GF-D8 (cell line): ENCODE measurements at places on chromosomes 3 and 15.

- no peak for DNase-seq
These were observed 81.6 kb downstream of the HERC1 start for GRCh38 chr15:63752075-63752684.

DNA sequence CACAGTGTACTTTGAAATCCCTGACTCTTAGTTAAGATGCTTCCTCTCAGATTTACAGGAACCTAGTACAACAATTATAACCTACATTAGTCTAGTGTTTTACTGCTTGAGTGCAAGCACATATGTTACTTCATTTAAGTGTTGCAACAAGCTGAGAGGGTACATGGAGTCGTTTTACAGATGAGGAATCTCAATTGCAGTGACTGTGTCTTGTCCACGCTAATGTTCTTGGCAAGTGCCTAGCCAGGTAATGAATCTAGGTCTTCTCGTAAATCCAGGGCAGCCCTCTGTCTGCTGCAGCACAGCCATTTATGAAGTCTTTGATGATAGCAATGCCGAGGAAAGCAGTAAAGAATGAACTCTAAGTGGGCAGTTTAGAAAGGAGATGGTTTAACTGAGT, 384.4 kb upstream of the ARPP21 start:
- DNase-seq: no peak

GRCh38 chr15:75641603-75642002, 1.6 kb upstream of the IMP3 start:
- no peak for DNase-seq

- no peak for DNase-seq
These were observed 109.2 kb upstream of the FHIT start for GRCh38 chr3:61360297-61360965.

GRCh38 chr3:189685860-189686259, 54.7 kb downstream of the TP63 start:
- DNase-seq: no peak

DNA sequence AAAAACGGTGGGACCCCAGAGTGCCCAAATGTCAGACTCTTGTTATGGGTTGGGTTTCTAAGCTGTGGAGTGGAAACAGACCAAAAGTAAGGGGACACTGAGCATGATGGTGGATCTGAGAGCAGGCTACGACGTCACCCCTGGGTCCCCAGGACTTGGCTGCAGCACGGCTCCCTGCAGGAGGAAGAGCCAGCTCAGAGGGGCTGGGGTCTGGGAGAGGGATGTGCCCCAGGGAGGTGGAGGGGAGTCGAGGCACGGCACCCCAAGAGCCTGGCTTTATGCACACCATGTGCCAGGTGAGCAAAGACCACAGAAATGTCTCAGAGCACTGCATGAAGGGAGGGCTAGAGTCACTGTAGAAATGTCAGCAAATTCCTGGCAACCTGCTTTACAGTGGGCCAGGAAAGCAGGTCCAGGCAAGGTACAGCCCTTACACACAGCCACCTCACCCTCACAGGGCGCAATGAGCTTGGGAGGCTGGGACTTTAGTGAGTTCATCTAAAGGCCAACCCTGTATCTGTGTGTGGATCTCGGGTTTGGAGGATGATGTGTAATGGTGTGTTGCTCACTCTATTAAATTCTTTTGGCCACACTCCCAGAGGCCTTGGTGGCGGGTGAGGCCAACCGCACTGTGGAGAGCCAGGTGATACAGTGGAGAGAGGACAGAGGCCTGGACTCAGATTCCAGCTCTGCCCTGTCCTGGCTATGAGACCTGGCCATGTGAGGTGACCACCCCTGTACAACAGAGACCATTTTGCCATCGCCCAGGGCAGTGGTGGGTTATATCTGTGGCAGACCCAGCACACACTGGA, 14.1 kb downstream of the CTSH start:
- peak; percentile 64 for DNase-seq

DNA sequence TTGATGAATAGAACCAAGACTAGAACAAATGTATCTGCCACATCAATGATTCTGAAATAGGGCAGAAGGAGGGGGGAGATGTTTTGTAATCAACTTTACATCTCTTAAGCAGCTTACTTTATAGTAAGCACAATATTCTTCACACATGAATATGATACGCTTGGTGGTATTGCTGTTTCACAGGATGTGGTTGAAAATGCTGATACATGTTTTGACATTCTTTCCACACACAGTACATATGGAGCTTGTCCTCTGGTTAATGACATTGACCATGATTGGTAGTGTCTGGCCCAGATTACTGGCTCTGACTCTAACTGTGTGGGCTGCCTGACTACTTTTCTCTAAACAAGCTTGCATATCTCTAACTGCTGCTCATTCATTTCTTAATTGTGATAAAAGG, 168.9 kb downstream of the KLHL25 start:
- peak; percentile 78 for DNase-seq

- DNase-seq: no peak
These were observed 9.3 kb downstream of the ARPP19 start for GRCh38 chr15:52559575-52559974.

DNA sequence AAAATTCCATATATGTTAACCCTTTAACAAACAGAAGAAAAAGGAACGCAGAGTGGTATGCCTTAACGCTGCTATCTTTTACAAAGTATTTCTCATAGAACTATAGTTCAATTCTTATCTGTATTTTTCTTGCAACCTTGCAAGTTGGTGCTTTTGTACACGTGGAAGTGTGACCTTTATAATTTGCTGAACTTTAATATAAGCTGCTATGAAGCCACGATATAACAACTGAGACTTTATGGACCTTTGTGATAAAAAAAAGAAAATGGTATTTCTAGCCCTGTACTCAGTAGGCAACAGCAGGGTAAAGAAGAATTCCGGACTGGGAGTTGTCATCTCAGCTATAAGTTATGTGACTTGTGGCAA, 6.3 kb upstream of the TFG start:
- no peak for DNase-seq

GRCh38 chr3:170180079-170180907, 1.2 kb downstream of the PHC3 start:
- peak; percentile 13 for DNase-seq

DNA sequence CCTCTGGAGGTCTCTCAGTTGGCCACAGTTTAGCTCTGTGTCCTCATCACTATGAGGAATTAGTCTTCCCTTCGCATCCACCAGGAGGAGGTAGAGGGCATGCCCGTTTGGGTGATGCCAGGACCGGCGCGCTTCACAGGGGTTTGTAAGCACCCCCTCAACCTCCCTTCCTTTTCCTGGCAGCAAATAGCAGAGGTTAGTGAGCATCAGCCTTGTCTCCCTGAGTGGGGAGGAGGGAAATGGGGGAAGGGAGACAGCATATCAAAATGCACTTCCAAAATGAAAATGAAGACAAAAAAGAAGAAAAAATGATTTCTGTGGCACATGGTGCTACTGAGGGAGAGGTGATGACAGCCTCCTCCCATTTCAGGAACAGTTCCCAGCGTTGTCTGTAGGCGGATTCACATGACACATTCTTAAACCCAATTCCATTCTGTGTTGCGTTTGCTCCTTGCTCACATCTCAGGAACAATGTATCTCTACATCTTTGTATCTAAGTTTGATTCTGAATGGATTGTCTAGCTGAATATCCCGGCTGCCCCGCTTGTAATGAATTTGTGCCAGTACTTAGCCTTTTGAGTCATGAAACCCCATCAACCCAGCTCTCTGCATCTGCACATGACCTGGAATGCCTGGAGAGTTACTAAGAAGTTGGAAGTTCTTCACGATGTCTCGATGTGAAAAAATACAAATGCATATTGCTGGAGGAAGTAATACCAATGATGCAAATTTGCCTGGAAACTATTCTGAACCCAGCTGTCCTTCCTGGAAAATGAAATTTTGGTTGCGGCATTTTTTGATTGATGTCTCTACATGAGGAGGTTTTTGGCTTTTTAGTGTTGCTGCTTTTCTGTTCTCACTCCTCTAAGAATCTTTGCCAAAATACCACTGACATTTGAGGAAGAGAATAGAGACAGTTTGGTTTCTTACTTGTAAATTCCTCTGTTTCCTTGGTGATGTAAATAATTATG, 45.2 kb downstream of the TYRO3 start:
- peak; percentile 27 for DNase-seq

DNA sequence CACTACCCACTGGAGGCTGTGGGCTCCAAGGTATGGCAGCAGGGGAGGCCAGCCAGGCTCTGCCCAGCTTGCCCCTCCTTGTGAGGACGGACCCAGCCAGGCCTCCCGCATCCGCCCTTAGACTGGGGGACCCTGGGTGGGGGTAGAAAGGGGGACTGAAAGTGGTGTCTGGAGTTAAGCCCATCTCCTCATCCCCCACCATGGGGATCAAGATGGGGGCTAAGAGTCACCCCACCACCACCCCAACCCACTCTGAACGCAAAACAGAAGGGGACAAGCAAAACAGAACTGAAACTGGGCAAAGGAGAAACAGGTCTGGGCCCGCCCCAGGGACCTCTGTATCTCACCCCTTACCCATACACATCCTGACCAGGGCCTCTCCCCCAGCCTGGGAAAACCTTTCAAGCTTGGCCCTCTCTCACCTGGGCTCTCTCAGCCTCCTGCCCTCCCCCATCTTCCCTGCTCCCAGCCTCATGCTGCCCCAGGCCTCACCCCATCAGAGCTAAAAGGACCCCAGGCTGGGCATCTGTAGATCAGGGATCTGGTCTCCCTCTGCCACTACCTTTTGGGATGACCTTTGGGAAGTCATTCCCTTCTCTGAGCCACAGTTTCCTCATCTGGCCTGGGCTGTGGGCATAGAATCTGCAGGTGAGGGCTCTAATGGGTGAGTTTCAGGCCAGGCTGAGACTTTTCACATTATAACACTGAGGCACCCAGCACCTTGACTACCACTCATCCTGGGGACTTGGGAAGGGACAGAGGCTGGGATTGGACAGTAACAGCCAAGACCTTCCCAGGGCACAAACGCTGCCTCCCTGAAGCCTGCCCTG, 30.0 kb upstream of the CYP11A1 start:
- DNase-seq: no peak

GRCh38 chr15:84925906-84926305, 41.4 kb downstream of the SLC28A1 start:
- no peak for DNase-seq

- DNase-seq: no peak
These were observed 682.8 kb upstream of the ARPP21 start for GRCh38 chr3:34956511-34956910.

DNA sequence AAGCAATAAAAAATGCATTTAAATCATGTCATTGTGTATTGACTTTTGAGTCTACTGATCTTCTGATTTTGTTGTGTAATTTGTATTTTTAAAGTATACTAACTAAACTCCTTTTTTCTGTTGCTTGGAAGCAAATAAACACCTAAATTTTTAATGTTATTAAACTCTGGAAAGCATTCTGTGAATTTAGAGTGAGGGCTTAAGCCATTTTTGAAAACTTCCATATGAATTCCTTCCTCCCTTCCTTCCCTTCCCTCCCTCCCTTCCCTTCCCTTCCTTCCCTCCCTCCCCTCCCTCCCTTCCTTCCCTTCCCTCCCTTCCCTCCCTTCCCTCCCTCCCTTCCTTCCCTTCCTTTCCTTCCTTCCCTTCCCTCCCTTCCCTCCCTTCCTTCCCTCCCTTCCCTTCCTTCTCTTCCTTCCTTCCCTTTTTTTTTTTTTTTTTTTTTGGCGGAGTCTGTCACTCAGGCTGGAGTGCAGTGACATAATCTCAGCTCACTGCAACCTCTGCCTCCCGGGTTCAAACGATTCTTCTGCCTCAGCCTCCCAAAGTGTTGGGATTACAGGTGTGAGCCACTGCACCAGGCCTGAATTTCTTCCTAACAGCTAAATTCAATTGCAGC, 56.6 kb upstream of the SENP5 start:
- DNase-seq: no peak

DNA sequence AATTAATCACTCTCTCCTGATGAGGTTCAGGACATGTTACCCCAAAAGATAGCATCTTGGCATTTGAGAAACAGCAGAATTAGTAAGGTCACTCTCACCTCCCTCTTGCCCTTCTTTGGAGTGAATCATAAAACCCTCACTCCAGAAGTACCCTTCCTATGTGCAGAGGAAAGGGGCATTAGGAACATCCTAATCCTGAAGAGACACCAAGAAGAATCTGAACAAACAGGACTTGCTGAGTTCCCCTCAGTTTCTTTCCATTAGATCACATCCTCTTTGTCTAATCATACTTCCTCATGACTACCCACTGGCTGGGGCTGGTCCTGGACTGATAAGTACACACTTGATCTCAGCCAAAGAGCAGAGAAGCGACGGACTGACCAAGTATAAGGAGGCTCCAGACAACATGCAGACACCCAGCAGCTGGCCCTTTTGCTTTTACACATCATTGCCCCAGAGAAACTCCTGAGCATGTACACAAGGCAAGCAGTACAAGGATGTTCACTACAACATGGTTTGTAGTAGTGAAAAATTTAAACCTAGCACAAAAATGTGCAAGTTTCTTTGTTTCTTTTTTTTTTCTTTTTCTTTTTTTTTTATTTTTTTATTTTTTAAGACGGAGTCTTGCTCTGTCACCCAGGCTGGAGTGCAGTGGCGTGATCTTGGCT, 15.0 kb upstream of the TM6SF1 start:
- DNase-seq: peak; percentile 88

- peak; percentile 12 for DNase-seq
These were observed 49.5 kb downstream of the CEP63 start for GRCh38 chr3:134535186-134535970.

DNA sequence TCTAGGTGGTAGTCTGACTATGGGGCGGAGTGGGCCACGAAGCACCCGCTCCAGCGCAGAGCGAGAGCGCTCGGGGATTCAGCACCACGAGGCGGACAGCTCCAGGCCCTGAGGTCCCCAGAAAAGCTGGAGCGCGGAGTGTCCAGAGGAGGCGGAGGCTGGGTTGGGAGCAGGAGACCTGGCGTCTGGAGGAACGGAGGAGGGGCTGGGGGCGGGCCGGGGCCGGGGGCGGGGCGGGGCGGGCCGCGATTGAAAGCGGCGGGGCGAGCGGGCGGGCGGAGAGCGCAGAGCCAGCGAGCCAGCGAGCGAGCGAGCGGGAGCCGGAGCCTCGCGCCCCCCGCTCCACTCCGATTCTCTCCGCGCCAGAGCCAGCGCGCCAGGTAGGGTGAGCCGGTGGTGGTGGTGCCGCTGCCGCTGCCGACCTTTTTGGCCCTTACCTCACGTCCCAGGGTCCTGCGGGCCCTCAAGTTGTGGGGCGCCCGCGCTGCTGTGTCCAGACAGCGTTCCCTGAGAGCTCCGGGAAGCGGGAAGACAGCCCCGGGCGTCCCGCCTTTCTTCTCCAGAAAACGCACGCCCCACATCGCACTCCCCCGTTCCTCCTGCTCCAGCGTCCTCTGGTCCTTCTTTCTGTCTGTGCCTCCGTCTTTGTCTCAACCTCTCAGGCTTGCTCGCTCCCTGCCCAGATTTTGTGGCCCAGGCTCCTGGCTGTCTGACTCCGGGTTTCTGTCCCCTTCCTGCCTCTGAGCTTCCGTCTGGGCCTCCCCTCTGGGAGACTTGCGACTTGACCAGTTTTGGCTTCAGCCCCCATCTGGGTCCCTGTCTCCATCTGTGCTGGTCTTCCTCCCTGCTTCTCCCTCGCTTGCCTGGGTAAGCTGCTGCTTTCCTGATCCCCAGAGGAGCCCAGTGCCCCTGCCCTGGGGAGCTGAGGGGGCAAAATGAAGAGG, at the start of gene GRM2:
GRM2 (plus strand) TSS at position 281 of the 944 bp plus-strand sequence. CDS start 1,916 bp downstream, outside the sequence.
- no peak for DNase-seq
